ENCODE measurements at places on chromosomes 5 and 9.

- no peak for DNase-seq
Measured at GRCh38 chr9:113257863-113258262, 17.5 kb downstream of the CDC26 start.

GRCh38 chr5:61132559-61132958, 29.7 kb downstream of the SMIM15 start:
- DNase-seq = no peak

DNA sequence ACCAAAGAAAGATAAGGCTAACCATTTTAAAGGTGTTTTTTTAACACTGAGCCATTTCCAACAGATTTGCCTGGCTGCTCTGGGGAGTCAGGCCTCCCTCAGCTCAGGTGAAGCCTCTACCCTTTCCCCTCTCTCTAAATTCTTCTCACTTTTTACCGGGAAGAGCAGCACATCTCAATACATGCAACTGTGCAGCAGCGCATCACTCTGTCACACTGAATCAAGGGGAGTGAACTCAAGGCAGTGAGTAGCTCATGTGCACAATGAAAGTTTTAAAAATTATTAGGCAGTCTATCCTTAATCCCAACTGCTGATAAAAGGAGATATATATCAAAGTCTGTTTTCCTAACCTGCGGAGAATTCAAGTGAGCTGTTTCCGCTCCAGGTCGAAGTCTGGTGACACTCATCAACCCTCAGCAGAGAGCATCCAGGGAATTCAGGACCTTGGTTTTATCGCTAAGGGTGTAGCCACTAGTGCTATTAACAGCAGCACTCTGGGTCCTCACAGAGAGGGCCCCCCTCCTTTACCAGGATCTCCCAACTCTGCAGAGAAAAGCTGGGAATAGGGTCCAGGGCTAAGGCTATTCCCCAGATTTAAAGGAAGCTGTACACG, 1.0 kb downstream of the CEMIP2 start:
- no peak for DNase-seq

DNA sequence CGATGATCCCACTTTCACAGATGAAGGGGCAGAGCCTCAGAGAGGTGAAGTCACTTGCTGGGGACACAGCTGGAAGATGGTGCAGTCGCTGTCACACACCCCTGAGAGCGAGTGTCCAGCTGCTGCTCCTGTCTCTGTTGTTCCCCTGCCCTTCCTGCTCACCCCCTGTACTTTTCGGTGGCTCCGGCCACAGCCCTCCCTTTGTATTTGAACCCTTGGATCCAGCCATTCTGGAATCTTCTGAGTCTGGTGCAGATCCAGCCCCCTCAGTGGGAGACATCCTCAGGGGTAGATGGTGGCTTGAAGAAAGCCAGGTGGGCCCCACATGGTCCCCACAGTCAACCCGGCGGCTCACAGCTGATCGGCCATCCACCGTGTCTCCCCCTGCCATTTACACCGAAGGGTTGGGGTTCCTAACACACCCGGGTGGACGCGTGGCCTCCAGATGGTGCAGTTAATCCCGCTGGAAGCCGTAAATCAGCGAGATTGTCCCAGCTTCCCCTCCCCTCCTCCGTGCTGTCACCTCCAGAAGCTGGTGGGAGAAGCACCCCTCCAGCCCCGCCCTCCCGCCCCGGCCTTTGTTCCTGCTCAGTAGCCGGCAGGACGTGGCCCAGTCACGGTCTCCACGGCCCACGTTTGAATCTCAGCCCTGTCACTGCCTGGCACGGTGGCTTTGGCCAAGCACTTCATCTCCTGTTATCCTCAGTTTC, 204.8 kb downstream of the C9orf50 start:
- DNase-seq = no peak

- no peak for DNase-seq
Measured at GRCh38 chr5:130514984-130515690, 610.9 kb downstream of the CHSY3 start.

DNA sequence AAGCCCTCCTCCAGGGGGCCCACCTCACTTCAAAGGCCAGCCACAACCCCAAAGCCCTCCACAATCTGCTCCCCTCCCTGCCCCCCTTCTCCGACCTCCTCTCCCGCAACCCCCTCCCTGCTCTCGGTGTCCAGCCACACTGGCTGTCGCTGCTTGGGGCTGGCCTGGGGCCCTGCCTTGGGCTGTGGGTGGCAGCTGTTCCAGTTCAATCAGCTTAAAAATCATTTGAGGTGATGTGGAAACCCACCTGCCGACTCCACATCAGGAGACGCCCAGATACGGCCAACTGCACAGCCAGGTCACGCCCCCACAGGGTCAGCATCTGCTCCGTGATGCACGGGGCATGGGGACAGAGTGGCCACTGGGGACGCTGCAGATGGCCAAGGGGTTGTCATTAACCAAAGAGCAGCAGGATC, 107.0 kb upstream of the MVB12B start:
- no peak for DNase-seq

Data from activated CD4-positive, alpha-beta T cell treated with anti-CD3 and anti-CD28 coated beads, Interleukin-2, amount 50 U/mL, for 48 hours (primary cell).